ENCODE measurements at places on chromosomes 5 and 9.

DNA sequence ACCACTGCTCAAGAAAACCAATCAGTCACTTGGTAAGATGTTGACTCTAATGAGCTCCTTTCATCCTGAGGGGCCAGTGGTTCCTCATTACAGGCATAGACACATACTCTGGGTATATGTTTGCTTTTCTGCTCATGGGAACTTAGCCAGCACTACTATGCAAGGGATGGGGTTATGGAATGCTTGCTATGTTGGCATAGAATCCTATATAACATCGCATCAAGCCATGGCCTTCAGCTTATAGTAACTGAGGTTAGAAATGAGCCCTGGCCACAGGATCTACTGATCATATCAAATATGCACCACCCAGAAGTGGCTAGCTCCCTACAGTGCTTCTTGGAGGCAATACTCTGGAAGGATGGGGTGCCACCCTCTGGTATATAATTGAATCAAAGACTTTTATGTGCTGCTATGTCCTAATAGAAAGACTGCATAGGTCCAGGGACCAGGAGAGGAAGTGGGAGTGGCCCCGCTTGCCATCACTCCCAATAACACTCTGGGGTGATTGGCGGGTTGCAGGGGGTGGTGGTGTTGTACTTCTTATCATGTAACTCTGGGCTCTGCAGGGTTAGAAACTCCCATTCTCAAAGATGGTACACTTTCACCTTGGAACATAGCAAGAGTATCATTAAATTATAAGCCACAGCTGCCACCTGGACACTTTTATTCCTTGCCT lies 70.3 kb downstream of the ZNF366 start:
- no peak for DNase-seq

DNA sequence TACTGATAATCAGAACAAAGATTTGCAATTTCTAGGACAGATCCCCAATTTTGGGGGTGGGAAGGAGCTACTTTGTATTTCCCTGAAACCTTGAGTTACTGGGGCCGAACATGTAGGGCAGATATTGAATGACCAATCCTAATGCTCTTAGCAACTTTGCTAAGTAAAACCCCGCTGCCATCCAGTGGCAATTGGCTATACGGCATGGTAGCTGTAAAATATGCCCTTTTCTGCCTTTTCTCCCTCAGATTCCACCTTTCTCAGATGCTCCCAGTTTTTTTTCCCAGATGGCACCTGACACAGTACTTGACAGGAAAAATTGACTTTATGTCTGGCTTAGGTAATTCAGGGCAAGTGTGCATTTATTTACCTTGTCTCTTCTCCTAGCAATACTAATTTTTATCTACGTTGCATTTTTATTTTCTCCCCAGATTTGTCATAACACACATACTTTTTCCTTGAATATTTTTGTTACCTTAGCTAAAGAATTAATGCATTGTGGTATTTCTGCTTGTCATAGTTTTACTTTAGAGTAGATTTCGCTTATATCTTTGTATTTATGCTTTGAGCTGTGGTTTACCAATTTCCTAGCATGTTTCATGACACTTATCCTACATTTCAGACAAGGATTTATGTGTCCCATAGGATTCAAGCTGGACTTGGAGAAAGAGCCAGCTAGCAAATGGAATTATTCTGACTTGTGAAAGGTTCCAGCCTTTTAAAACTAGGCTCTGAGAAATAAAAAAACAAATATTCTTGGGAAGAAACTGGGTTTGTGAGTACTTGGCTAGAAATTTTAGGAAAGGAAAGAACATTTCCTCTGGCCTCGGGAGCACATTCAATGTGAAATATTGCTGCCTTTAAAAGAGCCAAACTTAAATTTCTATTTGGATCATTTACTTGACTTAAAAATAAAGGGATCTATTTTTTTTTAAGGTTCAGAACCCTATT lies 37.4 kb downstream of the PIK3R1 start:
- peak; percentile 27 for DNase-seq

GRCh38 chr5:96481009-96481786 lies 48.1 kb upstream of the PCSK1 start:
- no peak for DNase-seq

DNA sequence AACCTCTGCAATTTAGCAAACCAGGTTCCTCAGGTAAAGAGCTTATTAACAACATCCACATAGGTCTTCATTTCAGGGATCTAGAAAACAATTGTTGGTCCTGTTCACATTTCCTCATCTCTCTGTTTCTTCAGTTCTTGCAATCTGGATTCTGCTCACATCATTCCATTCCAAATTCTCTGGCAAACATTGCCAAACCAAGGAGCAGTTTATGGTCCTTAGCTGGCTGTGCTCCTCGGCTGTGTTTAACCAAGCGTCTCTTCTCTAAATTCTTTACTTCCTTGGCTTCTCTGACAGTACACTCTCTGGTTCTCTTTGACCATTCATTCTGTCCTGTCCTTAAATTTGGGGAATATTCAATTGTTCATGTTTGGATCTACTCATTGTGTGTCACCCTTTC lies 65.8 kb upstream of the RANBP3L start:
- no peak for DNase-seq

DNA sequence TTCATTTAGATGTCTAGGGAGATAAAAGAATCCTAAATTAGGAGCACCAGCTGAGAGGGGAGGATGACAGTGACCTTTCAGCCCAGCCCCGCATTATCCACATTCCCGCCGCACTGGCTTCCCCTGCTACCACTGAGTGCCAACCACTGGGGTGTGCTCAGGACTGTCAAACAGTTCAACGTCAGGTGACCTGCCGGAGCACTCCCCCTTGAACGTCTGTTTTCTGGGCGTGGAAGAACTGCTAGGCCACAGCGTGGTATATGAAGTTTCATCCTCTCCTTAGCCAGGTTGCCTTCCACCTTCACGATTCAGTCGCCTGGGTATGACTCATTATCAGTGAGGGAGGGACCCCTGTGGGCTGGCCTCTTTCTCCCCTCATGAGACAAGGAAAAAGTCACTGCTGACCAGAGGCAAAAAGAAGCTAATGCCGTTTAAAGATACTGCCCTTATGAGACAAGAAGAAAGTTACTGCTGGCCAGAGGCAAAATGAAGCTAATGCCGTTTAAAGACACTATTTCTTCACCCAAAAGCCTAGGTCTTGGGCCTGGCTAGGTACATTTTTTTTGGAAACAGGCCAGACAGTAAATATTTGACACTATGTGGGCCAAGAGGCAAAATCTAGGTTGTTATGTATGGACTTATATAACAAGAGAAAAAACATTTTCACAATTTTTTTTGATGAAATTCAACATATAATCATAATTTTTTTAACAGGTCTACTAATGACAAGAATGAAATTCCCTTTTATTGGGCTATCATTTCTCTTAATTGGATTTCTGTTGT lies 4.6 kb downstream of the NMRK1 start:
- DNase-seq, result peak; percentile 55

GRCh38 chr5:100553209-100553608 lies 18.0 kb downstream of the FAM174A start:
- DNase-seq, result no peak

DNA sequence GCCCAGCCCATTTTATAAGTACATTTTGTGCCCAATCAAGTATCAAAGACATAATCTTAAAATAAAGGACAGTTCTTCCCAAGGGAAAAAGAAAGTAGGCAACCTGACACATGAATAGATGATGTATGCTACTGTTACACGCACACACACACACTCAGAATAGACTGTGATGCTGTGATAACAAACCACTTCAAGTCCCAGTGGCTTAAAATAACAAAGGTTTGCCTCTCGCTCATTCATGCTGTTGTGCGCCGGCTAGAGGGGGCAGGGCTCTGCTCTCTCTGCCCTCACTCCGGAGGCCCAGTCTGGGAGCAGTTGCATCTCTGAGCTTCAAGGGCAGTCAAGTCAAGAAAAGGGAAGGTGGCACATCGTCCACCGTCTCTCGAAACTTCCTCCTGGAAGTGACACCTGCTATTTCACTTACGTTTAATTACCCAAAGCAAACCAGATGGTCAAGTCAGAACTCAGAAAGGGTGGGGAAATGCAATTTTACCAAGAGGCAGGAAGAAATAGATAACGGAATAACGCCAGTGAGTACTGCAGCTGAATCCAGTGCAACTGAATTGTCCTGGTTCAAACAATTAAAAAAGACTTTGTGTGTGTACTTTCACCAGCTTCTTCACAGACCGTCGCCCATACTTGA lies 43.3 kb downstream of the ANKRD33B start:
- DNase-seq, result no peak

DNA sequence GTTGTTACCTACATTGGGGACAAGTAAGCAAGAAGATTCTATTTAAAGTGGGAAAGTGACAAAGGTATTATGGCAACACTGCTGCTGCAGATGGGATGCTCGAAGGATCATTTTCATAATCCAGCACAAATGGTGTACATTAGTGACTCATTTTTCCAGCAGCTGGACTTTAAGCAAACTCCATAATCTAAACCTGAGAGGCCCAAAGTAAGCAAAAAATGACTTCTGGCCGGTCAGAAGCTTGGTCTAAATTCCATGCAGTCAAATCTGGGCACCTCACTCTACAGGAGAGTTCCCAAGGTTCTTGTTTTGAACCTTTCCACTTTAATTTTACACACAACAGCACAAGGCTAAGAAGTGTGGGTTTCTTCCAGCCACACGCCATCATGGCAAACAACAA lies 43.6 kb upstream of the TRAF1 start:
- no peak for DNase-seq

DNA sequence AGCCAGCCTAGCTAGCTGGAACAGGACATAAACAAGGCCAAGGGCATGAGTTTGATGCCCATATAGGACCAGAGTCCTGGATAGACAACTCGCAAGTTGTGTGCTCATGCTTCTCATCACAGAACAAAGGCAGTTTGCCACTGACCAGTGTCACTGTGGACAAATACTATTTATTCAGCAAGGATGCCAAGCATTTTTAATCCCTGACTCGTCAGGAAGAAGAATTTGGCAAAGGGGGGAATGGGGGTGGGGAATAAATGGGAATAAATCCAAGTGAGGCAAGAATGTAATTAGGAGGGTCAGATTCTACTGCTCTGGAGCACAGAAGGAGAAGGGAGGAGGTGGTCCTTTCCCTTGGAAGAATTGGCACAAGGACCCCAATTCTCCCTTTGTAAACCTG lies 46.8 kb upstream of the ANKRD55 start:
- DNase-seq, result no peak

GRCh38 chr5:166340039-166340438 lies 1951.4 kb upstream of the WWC1 start:
- DNase-seq, result no peak

DNA sequence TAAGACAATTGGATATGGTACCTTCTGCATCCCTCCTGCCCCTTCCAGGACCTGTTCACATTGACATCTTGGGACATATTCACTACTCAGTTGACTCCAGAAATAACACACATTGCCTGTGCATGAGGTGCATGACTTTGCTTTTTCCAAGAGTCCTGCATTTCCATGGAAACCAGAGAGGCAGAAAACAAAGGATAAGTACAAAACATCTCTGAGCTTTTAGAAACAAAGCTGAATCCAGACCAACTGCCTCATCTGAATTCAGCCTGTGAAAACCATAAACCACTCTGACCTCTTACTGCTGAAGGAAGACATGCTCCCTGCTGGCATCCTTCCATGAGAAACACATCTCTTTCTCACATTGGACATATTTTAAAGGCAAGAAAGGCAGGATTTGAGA lies 695.1 kb downstream of the TAF11L14 start:
- no peak for DNase-seq

- no peak for DNase-seq
Observed at GRCh38 chr9:81607593-81608288, 81.6 kb downstream of the TLE1 start.

DNA sequence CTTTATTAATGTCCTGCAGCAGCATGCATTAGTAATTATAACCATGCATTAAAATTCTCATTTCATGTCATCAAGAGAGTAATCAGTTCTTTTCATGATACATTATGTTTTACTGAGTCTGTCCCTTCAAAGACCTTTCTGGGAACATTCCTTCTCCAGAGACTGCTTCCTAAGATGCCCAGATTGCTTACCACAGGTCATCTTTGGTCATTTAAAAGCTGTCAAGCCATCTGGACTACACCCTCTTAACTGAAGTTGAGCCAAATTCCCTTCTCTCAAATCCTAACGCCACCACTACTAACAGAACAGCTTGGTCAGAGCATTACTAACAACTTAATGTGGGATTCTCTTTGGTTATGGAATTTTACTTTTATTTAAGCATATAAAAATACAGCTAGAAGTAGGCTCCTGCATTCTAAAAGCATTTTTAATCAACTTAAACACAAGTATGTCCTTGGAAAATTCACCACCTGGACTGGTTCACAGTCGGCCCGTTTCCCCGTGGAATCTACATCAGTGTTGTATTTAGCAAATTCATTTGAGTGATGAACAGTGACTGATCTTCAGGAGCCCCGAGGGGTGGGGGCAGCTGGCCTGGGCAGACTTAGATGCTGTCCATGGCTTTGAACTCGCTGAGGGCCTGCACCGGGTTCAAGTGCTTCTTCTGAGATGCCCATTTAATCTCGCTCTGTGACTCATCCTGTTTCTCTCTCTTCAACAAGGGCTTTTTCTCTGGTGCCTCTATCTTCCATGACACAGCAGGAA lies 92.8 kb upstream of the CCDC112 start:
- no peak for DNase-seq

- DNase-seq, result no peak
Observed at GRCh38 chr9:93825348-93826115, 129.6 kb downstream of the BARX1 start.

DNA sequence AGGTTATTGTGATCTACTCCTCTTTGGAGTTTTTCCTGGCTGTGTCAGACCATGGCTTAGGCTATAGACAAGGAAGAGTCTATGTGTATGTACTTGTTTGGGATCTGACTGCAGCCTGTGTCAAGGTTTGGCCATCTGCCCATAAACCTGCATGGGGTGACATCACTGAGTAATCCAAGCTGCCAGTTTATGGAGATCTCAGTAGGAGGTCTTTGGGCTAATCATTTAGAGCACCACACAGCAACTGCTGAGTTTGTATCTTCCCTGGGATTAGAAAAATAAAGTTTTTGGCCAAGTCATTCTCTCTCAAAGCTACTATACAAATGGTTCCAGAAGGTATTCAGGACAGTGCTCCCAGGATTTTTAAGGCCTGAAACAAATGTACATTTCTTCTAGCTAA lies 65.5 kb upstream of the HSPB3 start:
- DNase-seq, result no peak

- no peak for DNase-seq
Observed at GRCh38 chr9:70668751-70669150, 254.3 kb upstream of the KLF9 start.

DNA sequence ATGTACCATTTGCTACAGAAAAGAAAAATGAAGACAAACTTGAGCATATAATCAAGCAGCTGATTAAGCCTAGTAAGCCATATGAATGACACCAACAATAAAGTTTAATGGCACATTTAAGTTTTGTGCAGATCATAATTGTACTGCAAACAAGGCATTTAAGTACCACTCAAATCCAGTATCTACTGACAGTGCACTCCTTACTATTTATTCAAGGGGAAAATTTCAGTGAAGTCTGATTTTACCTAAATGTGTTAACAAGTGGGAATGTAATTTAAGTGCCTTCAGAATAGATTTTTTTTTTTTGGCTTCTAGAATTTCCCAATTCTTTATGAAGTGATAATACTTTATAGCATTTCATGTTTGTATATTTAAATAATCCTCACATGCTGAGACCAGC lies 341.0 kb upstream of the POU5F2 start:
- no peak for DNase-seq
